Astrocyte of the hippocampus (primary cell): ENCODE measurements at places on chromosomes 11 and 22.

DNA sequence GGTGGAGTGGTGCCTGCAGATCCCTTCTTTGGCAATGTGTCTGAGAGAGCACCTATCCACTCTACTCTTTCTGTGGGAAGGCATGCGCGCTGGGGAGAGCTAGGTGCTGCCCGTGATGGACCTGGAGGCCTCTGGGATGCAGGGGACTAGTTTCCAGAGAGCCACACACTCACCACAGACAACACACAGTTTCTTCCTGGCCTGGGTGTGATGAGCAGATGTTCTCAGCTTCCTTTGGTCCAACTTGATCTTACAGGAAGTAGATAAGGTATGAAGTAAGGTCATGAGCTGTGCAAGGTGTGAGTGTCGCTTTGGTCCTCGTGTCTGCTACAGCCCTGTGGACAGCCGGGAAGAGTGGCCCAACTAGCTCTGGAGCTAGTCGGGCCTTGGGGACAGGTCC, 27.3 kb upstream of the SUSD2 start:
- DNase-seq: no peak

DNA sequence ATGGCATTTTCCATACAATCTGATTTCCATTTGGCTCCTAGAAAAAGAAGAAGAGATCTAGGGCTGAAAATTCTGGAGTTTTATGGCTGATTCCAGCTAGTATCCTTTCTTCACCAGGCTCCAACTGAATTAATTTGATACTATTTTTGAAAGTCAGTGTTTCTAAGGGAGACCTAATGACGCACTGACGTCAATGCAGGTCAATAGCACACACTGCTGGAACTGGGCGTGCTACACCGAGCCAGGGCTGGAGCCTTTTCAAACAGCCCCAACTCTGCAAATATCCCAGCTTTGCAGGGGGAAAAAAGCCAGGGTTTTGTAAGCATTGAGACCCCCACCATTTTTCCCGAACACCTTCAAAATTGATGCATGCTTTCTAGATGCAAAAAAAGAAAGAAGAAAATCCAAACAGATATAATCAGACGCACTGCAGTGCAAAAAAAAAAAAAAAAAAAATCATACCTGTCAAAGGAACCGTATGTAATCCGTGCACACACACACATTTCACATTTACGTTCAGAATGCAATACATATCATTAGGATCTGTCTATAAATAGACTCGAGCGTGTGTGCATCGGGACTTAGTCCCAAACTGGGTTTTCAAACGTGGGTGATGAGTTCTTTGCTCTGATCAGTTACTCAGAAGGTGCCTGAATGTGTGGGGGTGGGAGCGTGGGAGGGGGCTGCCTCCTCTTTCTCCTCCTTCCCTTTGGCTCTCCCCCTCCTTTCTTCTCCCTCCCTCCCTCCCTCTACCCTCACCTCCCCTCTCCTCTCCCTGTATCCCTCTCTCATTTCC, 124.5 kb upstream of the HSD17B12 start:
- DNase-seq: no peak

- DNase-seq: no peak
Observed at GRCh38 chr11:124840666-124841065, 24.6 kb upstream of the ROBO3 start.

DNA sequence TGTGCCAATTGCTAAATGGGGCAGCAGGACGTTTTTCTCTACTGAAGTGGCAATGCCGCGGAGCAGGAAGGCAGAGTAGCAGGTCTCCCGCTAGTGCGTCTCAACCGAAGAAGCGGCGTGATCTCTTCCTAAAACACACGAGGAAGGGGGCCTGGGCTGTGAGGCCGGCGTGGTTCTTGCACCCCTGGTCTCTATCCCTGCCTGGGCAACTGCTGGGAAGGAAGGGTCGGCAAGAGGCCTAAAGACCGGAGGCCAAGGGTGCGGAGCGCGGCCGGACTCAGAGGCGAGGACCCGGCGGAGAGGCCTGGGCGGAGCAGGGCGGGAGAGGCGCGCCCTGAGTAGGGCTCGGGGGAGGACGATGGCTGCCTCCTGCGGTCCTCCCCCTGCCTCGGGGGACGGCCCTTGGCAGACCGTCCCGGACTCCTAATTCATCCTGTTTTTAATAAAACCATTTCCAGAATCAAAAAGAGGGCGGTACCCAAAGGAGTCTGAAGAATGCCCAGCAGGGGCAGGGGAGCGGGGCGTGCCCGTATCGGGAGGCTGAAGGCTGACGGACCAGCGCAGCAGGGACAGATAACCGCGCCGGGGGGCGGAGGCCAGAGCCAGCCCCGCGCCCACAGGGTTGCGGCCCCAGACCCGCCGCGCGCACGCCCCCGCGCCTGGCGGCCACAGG, 572 bp upstream of the APLP2 start:
- peak; percentile 89 for DNase-seq

GRCh38 chr11:1301220-1302000, 8.0 kb downstream of the TOLLIP start:
- no peak for DNase-seq

DNA sequence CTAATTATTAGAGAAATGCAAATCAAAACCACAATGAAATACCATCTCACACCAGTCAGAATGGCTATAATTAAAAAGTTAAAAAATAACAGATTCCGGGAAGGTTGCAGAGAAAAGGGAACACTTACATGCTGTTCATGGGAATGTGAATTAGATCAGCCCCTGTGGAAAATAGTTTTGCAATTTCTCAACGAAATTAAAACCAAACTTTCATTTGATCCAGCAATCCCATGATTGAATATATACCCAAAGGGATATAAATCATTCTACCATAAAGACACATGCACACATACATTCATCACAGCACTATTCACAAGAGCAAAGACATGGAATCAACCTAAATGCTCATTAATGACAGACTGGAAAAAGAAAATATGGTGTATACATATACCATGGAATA, 32.5 kb downstream of the NOX4 start:
- DNase-seq: no peak

GRCh38 chr11:54558919-54559318, 44.9 kb downstream of the OR4C46 start:
- DNase-seq: no peak

DNA sequence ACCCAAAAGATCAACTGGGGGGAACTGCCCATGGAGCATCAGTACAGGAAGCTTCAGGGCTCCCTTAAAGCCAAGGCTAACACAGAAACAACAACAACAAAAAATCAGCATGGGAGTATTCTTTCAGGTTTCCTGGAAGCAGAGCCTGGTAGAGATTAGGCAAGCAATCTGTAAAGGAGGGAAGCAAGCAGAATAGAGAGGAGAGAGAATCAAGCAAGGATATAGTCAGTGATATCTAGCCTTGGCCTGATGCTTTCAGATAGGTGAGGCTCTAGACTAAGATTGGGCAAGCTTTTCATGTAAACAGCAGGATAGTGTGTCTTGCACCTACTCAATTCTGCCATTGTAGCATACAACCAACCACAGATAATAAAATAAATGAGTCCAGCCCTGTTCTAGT, 44.4 kb upstream of the FAT3 start:
- DNase-seq: no peak

DNA sequence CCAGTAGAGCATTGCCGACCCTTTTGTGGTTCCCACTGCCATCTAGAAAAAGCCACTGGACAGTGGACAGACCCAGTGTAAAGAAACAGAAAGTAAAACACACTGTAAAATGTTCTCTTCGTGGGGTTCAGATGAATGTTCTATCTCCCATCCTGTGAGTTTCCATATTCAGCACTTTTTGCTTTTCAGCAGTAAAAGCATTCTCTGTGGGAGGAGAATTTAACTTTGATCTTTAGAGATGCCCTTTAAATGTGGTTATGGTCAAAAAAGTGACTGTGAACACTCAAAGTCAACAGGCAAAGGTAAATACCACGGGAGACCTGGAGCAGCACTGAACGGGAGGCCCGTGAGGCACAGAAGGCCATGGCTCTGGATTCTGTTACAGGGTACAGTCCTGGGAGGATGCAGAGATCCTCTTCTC, 53.9 kb downstream of the FLI1 start:
- no peak for DNase-seq

GRCh38 chr22:34490886-34491285, 570.6 kb upstream of the LARGE1 start:
- no peak for DNase-seq

DNA sequence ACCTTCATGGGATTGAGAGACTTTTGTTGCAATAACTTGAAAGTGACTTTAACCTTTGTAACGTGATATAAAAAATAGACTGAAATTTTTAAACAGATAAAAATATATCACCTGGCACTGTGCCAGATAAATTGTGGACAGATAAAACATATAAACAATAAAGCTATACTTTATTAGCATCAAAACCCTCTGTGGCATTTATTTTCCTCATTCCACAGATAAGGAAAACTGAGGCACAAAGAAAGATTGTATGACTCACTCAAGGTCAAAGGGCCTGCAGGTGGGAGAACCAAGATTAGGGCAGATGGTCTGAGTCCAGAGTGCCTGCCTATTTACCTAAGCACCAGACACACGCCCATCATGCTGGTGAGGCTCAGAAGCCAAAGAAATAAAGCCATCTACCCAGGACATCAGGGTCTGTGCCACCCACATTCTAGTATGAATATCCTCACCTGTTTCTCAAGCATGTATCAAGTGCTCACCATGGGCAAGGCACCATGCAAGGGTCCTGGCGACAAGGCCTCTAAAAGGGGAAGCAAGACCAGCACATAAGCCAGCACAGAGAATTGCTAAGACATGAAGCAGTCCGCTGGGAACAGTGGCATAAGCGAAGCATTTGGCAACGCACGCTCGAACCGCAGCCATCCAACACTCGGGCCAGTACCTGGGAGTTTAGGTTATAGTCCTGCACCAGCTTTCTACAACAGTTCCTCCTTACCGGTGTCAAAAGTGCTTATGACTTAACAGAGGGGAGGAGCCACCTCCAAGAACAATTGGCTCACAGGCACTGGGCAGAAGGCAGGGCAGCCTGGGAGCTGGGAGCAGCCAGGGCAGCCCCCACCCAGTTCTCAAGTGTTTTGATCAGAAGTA, 17.6 kb downstream of the MYH9 start:
- peak; percentile 62 for DNase-seq

DNA sequence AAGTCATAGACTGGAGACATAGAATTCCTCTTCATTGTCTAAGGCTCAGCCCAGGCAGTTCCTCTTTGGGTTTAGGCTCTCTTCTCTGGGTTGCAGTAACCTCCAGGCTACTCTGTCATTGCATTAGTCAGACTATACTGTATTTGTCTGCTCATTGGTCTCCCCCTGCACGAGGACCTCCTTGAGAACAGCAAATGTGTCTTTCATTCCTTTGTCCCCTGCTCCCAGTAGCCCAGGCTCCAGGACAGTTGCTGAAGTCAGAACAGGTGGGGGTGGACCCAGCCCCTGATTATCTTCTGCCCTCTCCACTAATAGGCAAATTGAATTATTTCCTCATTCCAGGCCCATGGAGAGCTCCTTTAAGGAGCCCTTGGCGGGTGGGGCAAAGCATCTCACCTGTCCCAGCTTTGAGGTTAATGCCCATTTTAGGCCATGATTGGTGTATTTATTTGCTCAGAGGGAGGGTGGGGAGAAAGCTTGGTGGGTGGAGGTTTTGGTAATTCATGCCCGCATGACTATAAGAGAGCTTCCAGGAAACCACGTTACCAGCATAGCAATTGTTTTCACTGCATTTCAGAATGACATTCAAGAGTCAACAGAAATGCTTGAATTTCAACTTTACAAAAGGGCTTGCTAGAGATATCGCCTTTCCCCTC, 40.9 kb downstream of the NAV2 start:
- no peak for DNase-seq

- no peak for DNase-seq
Observed at GRCh38 chr11:6356503-6357055, 33.7 kb upstream of the SMPD1 start.

GRCh38 chr11:47414685-47415070, 6.3 kb downstream of the SLC39A13 start:
- no peak for DNase-seq

GRCh38 chr11:110860461-110860860, 148.2 kb upstream of the ARHGAP20 start:
- DNase-seq: no peak

DNA sequence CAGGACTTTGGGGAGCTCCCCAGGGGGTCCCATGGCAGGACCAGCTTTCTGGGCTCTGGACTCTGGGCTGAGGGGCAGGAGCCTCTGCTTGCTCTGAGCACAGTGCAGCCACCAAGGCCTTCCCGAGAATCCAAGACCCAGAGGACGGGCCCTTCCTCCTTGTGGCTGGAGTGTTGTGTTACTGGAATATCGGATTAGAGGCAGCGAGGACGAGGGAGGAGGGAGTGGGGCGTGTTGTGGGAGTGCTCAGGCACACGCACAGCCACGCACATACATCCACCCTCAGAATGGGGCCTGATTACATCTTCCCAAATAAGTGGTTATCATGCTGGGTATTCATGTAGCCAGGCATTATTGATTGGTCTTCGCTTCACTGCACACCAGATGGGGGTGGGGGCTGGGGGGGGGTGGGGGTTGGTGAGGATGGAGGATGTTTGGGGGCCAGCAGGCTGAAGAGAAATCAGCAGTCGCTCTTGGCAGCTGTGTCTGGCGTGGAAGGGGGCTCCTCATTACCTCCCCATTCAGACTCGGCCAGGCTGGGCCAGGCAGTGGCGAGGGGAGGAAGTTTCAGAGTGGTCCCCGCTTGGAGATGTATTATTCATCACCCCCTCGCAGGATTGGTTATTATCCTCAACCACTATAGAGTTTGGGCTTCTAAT, 120.9 kb downstream of the ST3GAL4 start:
- no peak for DNase-seq

- DNase-seq: no peak
Observed at GRCh38 chr22:49427941-49428340, 399.7 kb downstream of the BRD1 start.

DNA sequence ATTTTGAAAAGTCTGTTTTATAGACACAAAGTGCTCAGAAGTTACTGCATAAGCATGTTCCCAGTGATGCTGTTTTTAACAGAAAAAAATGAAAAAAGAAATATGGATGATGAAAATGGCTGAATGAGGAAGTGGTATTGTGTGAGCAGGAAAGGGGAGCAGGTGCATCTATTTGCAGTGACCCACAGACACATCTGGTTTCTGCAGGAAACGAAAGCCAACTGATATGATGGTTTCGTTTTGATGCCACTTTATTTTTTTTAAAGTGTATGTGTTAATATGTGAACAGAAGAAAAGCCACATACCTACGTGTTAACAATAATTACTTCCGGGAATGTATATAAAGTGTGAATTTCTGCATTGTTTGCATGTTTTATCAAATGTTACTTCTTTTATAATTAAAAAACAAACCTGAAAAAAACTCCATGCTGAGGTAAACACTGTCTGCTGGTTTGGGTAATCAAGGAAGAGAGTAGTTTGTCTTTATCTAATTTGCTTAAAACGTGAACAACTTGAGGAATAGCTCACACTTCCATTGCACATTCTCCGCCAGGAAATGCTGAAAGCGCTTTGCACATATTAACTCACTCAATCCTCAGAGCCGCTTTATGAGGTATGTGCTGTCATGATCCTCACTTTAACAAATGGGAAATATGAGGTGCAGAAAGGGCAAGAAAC, 1335.9 kb downstream of the TBC1D22A start:
- DNase-seq: no peak
